ENCODE measurements at places on chromosomes 5 and 9.

DNA sequence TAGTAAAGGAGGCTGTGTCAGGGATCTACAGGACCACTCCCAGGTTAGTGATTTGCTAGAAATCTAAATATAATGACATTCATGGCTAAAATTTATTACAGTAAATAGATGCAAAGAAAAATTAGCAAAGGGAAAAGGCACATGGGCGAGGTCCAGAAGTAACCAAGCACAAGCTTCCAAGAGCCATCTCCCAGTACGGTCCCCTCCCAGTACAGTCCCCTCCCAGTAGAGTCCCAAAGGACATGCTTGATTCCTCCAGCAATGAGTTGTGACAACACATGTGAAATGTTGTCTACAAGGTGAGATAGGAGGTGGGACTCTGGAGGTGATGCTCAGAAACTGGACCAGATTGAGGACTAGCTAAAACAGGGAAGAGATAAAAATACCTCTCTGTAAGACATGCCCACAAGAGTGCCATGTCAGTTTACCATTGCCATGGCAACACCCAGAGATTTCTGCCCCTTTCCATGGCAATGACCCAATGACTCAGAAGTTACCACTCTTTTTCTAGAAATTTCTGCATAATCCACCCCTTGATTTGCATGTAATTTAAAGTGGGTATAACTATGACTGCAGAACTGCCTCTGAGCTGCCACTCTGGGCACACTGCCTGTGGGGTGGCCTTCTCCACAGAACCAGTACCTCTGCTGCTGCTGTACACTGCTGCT, 27.9 kb upstream of the CEMIP2 start:
- DNase-seq, result no peak

- no peak for DNase-seq
These were observed 58.6 kb upstream of the RANBP3L start for GRCh38 chr5:36360307-36360706.

DNA sequence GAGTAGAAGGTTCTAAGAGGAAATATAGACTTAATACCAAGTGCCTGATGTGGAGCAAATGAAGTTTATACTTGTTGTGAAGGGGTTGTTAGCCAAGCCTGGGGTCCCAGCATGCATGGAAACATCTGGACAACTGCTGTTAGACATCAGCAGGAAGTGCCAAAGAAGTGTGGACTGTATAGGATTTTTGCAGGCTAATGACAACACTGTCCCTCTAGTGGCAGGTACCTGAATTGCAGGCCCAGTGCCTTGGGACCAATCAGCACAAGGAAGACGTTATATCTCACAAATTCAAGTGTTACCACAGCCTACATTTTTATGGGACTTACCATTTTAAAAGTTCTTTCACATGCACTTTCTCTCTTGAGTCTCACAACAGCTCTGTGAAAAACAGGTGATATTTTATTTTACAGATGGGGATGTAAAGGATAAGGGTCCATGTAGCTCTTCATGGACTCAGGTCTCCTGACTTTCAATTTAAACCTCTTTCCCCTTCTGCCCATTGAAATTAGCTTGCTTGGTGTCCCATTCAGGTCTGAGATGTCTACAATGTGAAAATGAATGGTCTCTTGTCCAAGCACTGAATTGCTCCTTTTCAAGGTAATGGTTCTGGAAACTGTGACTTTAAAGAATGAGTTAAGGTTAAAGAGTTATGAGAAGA, 89.0 kb upstream of the MAP1B start:
- peak; percentile 21 for DNase-seq

GRCh38 chr5:59553992-59554391, 339.5 kb downstream of the PDE4D start:
- DNase-seq, result no peak

DNA sequence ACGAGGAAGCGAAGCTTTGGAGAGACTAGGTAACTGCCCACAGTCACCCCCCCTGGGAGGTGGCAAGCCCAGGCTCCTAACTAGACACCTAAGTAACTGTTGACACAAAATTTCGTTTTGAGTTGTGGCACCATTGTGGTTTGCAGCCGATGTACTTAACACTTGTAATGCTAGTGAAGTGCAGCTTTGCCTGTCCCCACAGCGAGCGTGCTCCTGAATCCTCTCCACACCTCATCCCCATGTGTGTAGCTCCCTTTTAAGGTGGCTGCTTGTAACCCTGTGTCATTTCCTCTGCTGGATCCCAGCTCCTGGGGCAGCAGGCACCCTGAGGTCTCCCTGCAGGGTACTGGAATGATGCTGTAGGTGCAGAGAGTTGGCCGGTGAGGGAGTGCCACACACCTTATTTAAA, 114.9 kb downstream of the TRIO start:
- no peak for DNase-seq

DNA sequence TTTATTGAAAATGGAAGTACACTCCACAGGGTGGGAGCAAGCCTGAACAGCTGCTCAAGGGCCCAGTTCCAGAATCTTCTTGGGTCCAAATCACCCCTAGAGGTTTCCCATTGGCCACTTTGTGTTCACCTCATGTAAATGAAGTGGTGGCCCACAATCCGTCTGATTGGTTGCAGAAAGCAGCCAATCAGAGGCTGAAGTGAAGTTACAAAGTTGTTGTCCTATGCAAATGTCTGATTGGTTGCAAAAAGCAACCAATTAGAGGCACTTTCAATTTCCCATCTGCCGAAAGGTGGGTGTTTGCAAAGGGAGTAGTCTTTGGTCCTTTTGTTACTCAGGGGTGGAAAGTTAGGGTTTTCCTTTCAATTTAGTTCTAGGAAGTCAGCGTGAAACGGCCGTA, 8.8 kb downstream of the TMEM171 start:
- no peak for DNase-seq

- DNase-seq, result peak; percentile 2
These were observed at the start of gene MCC for GRCh38 chr5:113487781-113488644. MCC (minus strand) TSS chr5:113488453.
